CD8-positive, alpha-beta T cell (primary cell): ENCODE measurements at places on chromosomes 6 and 20.

- no peak for DNase-seq
Measured at GRCh38 chr20:60888771-60889170, 363.3 kb upstream of the CDH4 start.

- DNase-seq = no peak
Measured at GRCh38 chr20:51860111-51860882, 58.0 kb upstream of the SALL4 start.

- no peak for DNase-seq
Measured at GRCh38 chr20:2387180-2387577, 6.5 kb downstream of the TGM6 start.

- DNase-seq = no peak
Measured at GRCh38 chr20:46070215-46070900, 19.4 kb downstream of the NCOA5 start.
